ENCODE measurements at places on chromosomes 2 and 18.

- no peak overlapping the region for H3K27ac ChIP-seq
- DNase-seq = no peak
- no peaks in the 10 kb centered on the region for H3K27me3 ChIP-seq
- H3K4me3 ChIP-seq = no peak overlapping the region
Observed at GRCh38 chr2:200733713-200734198, 78.0 kb upstream of the BZW1 start.

DNA sequence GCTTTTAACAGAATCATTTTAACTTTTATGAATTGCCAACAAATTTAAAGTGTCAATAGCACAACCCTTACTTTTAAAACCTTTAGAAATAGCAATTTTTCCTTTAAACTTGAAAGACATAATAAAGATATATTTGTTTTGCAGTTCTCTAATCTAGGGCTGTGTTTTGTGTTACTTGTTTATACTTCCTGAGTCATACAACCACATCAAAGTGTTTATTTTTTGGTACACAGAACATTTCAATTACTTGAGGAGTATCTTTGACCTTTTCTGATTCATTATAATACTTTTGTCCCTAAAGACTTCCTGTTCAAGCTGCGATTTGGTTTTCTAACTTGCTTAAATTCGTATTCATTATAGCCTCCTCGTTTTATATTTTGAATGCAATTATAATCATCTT, 21.8 kb downstream of the TYW5 start:
- no peak for DNase-seq
- no peak overlapping the region for H3K27ac ChIP-seq
- H3K4me3 ChIP-seq = no peak overlapping the region
- H3K27me3 ChIP-seq = no peaks in the 10 kb centered on the region

- no peaks in the 10 kb centered on the region for H3K27me3 ChIP-seq
- H3K4me1 ChIP-seq = peaks cover 55% of the 10 kb centered on the region
- peaks cover 42% of the 10 kb centered on the region for H3K36me3 ChIP-seq
- peak; percentile 91 for DNase-seq
- peak overlapping the region; percentile 90 for H3K27ac ChIP-seq
Observed at GRCh38 chr2:135820003-135820618, 16.9 kb downstream of the LCT start.

DNA sequence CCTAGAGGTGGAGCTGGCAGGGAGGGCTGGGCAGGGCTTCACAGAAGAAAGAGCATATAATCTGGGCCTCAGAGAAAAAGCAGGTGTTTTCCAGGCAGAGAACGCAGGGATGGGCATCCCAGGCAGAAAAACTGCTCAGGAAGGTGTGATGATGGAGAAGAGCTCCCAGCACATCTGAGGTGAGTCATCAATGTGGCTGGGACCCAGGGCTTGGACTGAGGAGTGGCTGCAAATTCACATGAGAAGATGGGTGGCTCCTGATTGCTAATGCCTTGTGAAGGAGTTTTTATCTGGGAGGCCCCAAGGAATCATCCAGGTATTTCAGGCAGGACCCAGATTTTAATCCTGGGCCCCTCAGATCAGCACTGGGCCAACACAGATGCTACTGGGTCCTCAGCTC, 10.2 kb downstream of the IL1F10 start:
- H3K27ac ChIP-seq = no peak overlapping the region
- H3K4me3 ChIP-seq = no peak overlapping the region
- H3K4me1 ChIP-seq = peaks cover 8% of the 10 kb centered on the region
- no peaks in the 10 kb centered on the region for H3K27me3 ChIP-seq
- no peaks in the 10 kb centered on the region for H3K36me3 ChIP-seq
- DNase-seq = no peak

DNA sequence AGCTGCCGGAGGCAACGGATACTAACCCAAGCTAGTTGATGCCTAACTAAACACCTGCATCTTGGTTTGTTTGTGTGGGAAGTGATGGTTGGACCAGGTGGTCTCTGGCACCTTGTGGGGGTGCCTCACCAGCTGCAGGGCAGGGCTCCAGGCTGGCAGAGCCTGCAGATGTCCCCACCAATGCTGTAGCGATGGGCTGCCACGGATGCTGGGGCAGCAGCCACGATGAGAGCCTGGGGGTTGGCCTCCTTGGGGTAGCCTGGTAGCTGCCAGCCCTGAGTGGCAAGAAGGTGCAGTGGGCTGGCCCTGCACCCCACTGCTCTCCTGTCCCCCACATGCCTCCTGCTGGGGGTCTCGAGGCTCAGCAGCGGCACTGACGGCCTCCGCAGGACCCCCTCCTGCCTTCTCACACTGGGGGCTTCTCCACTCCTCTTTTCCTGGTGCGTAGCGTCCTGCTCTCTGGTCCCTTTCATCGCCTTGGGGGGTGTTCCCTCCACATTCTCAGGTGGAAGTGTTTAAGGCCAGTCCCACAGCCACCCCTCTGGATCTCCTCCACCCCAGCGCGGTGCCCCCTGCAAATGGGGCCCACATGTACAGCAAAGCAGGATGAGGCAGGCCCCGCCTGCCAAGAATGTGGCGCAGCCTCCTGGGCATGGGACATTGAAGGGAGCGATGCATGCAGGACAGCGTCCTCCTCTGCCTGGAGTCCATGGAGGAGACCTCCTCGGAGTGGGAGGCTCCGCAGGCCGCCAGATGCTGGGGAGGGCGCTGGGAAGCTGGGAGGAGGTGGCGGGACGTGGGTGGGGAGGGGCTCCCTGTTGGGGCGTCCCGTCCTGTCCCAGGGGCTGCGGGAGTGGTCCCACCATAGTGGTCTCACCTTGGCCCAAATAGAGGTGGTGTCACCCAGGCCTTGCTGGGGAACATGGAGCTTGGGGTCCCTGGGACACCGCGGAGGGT, 173.1 kb downstream of the ASB1 start:
- H3K36me3 ChIP-seq = peaks cover 4% of the 10 kb centered on the region
- DNase-seq = no peak
- peaks cover 4% of the 10 kb centered on the region for H3K27me3 ChIP-seq
- H3K4me1 ChIP-seq = peaks cover 1% of the 10 kb centered on the region
- H3K4me3 ChIP-seq = no peak overlapping the region
- H3K27ac ChIP-seq = no peak overlapping the region

DNA sequence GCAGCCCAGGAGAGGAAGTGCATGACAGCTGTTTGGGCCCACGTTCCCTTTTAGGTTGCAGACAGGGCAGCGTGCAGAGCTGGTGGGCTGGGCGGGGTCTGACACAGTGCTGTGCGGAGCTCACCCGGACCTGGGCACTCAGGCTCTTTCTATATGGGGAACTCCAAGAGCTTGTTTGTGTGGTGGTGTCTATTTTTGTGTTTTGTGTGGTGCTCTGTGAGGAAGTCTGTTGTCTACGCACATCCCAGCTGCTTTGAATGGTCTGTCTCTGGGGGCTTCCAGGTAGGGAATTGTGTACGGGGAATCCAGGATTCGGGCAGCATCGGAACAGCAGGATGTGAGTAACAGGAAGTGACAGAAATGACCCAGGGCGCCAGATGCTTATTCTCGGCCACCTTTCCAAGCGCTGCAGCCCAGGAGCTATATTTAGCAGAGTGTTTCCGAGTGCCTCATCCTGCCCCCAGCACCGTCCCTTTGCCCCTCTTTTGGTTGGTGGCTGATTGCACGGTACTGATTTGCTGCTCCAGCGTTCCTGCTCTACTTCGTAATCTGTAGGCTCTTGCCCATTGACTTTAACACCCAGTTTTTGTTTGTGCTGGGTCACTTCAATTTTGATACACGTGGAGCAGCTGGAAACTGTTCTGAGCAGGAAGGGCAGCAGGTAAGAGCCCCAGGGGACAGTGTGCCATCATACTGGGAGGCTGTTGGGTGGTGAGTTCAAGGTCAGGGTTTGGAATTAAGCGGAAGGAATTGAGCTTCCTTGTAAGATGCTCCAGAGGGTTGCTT, 64.7 kb downstream of the DGKD start:
- peaks cover 46% of the 10 kb centered on the region for H3K36me3 ChIP-seq
- H3K27me3 ChIP-seq = no peaks in the 10 kb centered on the region
- peak overlapping the region; percentile 84 for H3K27ac ChIP-seq

DNA sequence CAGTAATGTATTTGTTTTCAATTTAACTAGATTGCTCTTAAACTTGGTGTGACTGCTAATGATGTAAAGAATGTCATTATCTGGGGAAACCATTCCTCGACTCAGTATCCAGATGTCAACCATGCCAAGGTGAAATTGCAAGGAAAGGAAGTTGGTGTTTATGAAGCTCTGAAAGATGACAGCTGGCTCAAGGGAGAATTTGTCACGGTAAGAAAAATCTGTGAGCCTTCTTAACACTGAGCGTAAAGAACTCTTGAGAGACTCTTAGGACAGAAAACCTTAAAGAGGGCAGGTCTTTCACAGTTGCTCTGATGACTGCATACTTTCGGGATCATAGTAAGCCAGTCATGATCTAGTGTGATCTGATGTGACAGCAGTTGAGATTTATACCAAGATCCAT, 15.9 kb downstream of the MDH1 start:
- H3K27me3 ChIP-seq = no peaks in the 10 kb centered on the region
- H3K4me3 ChIP-seq = no peak overlapping the region
- no peak for DNase-seq
- peaks cover 3% of the 10 kb centered on the region for H3K4me1 ChIP-seq
- peaks cover 28% of the 10 kb centered on the region for H3K36me3 ChIP-seq
- H3K27ac ChIP-seq = no peak overlapping the region

GRCh38 chr2:55459714-55460274, 40.1 kb upstream of the CCDC88A start:
- H3K4me3 ChIP-seq = no peak overlapping the region
- H3K4me1 ChIP-seq = no peaks in the 10 kb centered on the region
- H3K36me3 ChIP-seq = no peaks in the 10 kb centered on the region
- H3K27me3 ChIP-seq = peaks cover 10% of the 10 kb centered on the region
- H3K27ac ChIP-seq = no peak overlapping the region

GRCh38 chr2:186407611-186408010, 78.4 kb upstream of the ZC3H15 start:
- peaks cover 33% of the 10 kb centered on the region for H3K36me3 ChIP-seq
- H3K4me3 ChIP-seq = no peak overlapping the region
- H3K4me1 ChIP-seq = no peaks in the 10 kb centered on the region

- H3K4me1 ChIP-seq = peaks cover 2% of the 10 kb centered on the region
- no peak overlapping the region for H3K27ac ChIP-seq
- no peaks in the 10 kb centered on the region for H3K36me3 ChIP-seq
- DNase-seq = no peak
- peaks cover 42% of the 10 kb centered on the region for H3K27me3 ChIP-seq
- peak overlapping the region; percentile 58 for H3K4me3 ChIP-seq
Observed at GRCh38 chr2:120442541-120442922, 96.6 kb downstream of the INHBB start.

GRCh38 chr2:234494361-234495250, 2.3 kb downstream of the ARL4C start:
- no peaks in the 10 kb centered on the region for H3K27me3 ChIP-seq
- H3K36me3 ChIP-seq = peaks cover 38% of the 10 kb centered on the region
- peak overlapping the region; percentile 98 for H3K4me3 ChIP-seq
- peak overlapping the region; percentile 96 for H3K27ac ChIP-seq

- peaks cover 17% of the 10 kb centered on the region for H3K4me1 ChIP-seq
- H3K36me3 ChIP-seq = no peaks in the 10 kb centered on the region
- H3K27me3 ChIP-seq = no peaks in the 10 kb centered on the region
- no peak for DNase-seq
Observed at GRCh38 chr2:63580651-63581297, 7.5 kb downstream of the WDPCP start.

GRCh38 chr18:13359210-13359609, 140.7 kb downstream of the LDLRAD4 start:
- no peak overlapping the region for H3K4me3 ChIP-seq
- DNase-seq = no peak
- H3K27ac ChIP-seq = no peak overlapping the region

DNA sequence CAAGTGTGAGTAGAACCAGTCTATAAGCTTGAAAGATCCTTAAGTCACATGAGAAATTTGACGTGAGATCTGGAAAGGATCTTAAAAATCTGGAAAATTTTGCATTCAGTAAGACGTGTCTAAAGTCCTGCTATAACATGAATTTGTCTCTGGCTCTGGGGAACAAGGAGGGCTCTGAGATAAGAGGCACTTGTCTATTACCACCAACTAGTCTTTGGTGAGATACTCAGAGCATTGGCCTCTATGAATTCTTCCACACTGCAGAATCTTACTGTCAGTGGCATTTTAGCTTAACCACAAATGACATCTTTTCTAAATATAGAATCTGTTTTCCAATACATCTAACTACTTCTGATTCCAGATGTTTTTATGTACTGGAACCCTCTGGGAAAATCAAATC, 1504.5 kb downstream of the DPP10 start:
- H3K27me3 ChIP-seq = no peaks in the 10 kb centered on the region
- H3K36me3 ChIP-seq = no peaks in the 10 kb centered on the region
- no peak for DNase-seq
- no peak overlapping the region for H3K27ac ChIP-seq
- no peaks in the 10 kb centered on the region for H3K4me1 ChIP-seq

DNA sequence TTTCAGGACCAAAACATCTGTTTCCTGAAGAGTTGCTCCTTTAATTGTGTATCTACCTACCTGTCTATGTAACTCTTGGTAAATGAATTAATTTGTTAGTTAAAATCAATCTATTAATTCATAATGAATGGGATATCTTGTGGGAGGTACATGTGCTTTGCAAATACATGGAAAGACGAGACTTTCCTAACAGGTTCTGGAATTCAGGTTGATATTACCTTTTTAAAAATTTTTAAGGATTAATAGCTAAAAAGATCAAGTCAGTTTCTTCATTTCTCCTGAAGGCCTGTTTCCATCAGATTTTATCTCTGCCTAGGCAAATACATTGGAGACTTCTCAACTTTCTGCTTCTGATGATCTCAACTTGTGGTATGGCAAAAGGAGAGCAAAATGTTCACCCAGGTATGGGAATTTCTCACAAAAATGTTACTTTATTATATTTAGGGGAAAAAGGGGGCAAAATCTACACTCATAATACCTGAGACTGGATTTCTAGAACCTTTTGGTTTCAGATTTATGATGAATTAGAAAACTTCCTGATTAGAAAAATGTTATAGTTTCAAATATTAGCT, 7.4 kb downstream of the TFPI start:
- DNase-seq = no peak
- no peak overlapping the region for H3K4me3 ChIP-seq
- H3K36me3 ChIP-seq = no peaks in the 10 kb centered on the region
- H3K4me1 ChIP-seq = no peaks in the 10 kb centered on the region
- no peak overlapping the region for H3K27ac ChIP-seq

DNA sequence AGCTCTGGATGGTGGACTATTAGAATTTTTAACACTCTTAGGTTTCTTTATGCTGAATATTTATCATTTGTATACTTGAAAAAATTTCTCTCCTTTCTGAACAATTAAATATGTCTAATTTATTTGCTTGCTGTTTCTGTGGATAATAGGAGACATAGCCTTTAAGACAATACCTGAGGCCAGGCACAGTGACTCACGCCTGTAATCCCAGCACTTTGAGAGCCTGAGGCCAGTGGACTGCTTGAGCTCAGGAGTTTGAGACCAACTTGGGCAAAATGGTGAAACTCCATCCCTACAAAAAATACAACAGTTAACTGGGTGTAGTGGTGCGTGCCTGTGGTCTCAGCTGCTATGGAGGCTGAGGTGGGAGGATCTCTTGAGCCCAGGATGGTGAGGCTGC, 54.7 kb downstream of the FAM117B start:
- H3K27ac ChIP-seq = peak overlapping the region; percentile 92
- H3K27me3 ChIP-seq = no peaks in the 10 kb centered on the region
- no peak for DNase-seq
- peaks cover 36% of the 10 kb centered on the region for H3K36me3 ChIP-seq

- peak; percentile 14 for DNase-seq
- H3K27ac ChIP-seq = peak overlapping the region; percentile 86
- peaks cover 23% of the 10 kb centered on the region for H3K4me1 ChIP-seq
- peak overlapping the region; percentile 90 for H3K4me3 ChIP-seq
Observed at GRCh38 chr2:112480530-112481049, 1.4 kb upstream of the TTL start.
